ENCODE measurements at places on chromosomes 16 and 17.

DNA sequence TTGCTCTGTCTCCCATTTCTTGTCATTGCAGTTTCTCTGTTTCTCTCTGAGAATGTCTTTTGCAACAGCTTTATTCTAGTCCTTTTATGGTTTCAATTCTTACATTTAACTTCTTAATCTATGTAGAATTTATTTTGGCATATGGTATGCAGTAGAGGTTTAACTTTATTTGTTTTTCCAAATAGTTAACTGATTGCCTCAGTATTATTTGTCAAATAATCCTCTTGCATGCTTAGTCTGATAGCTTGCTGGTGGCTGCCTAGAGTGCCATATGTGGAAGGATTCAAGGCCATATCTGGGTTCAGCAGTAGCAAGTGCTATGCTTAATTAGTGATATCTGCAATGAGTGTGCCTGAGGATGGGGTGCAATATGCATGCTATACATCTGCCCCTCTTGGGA, 6.9 kb downstream of the SNTB2 start:
- no peak for DNase-seq

DNA sequence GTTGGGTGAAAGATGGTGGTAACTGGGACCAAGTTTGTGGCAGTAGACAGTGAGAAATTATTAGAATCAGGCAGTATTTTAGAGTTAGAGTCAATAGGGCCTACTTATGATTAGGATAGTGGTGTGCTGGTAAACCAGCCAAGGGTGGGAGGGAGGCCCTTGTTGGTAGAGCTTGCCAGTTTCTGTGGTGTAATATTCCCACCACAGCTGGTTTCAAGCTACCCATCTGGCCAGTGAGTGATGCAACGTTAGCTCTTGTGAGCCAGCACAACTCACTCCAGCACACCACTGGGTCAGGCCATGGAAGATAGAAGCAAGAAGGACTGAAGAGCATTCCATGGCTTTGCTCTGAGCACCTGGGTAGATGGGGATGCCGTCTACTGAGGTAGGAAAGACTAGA, 34.9 kb downstream of the GNAO1 start:
- DNase-seq = no peak

DNA sequence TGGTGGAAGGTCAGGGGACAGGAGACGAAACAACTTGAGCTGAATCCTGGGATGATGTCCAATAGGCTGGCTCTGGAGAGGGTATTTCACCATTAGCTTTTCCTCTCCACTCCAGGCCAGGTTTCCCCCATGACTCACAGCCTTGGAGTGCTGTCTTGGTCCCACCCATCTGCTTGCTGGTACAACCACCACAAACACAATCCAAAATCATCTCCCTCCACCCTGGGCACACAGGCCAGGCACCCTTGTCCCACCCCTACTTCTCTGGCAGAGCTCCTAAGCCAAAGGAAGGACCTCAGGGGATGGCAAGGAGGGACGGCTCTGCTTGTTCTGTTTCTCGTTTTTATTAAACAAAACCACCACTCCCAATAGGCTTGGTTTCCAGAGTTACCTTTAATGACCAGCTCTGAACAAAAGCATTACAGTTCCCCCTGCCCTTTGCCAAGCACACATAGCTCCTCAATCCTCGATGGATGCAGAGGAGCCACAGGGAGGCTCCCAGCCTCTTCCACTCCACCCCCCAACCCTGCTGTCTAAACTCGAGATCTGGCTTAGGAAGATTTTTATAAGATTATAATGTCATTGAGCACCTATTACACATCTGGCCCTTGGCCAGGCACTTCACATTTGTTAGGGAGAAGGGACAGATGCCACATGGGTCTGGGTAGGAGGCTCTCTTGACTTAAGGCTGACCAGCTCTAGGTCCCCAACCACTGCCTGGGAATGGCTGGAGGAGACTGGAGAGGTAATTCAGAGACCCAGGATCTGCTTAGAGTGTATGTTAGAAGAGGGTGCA, 13.3 kb downstream of the CAVIN1 start:
- no peak for DNase-seq

DNA sequence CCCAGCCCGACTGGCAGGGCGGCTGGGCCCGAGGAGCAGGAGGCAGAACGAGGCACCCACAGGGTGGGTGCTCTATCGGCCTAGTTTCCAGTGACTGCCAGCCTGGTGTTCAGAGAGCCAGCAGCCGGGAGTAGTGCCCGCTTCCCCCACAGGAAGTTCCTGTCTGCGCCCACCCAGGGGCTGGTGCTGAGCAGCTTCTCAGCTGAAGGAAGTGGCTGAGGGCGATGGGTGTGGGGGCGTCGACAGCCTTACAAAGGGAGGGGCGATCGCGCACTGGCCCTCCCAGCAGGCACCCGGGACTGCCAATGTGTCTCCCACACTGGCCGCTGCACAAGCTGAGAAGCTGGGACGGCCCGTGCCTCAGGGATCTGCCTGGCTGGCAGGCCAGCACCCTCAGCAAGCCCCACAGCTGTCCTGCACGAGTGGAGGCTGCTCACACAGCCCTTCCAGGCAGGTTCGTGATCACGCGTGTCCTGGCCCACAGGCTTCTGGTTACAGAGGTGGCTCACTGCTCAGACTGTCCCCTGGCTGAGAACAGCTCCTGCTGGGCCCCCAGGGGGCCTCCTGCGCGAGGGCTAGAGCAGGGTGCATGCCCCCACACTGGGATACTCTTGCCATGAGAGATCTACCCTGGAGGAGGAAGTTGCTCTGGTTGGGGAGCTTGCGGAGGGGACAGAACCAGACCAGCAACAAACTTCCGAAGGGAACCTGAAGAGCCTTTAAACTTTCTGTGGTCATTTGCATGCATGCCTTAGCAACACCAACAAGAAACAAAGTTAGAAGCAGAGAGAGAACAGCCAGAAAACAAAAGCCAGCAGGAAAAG, 2.5 kb downstream of the RNF166 start:
- peak; percentile 76 for DNase-seq

GRCh38 chr16:83973581-83974385, 5.7 kb downstream of the NECAB2 start:
- DNase-seq = no peak

- DNase-seq = no peak
Observed at GRCh38 chr16:87107201-87107600, 210.0 kb downstream of the C16orf95 start.

DNA sequence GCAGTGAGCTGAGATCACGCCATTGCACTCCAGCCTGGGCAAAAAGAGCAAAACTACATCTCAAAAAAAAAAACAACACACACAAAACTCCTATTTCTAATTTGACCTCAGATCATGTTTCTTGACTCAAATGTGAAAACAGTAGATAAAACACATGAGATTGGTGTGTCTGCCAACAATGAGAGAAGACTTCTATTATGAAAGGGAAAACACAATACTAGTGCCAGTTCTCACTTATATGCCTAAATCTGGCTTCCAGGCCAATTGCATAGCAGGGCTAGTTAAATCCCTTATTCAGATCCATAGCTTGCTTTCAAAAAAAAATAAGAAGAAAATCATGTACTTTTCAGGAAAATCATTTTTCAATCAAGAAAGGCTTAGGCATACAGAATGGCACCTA, 39.4 kb downstream of the AP1G1 start:
- no peak for DNase-seq

DNA sequence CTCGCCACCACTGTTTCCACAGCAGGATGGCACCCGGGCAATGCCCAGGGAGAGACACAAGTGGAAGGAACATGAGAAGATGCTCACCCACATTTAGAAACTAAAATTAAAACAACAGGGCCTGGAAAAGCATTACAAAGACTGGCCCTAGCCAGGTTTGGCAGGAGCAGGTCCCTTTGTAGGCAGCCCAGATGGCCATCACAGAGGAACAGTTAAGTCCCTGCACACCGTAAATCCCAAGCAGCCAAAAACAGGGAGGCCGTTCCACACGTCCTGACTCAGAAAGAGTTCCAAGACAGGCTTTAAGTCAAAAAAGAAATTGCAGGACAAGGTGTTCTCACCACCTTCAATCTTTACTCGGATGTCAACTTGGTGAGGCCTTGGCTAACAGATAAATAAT, 127.1 kb downstream of the DYNLRB2 start:
- DNase-seq = no peak

GRCh38 chr16:82660075-82660645, 33.4 kb downstream of the CDH13 start:
- peak; percentile 65 for DNase-seq

GRCh38 chr16:48627148-48627547, 17.2 kb upstream of the N4BP1 start:
- no peak for DNase-seq

GRCh38 chr17:68686108-68686988, 85.2 kb upstream of the FAM20A start:
- no peak for DNase-seq

- DNase-seq = no peak
Observed at GRCh38 chr17:81210868-81211267, 11.9 kb downstream of the CEP131 start.

- no peak for DNase-seq
Observed at GRCh38 chr16:12747827-12748226, 55.9 kb downstream of the CPPED1 start.

- DNase-seq = no peak
Observed at GRCh38 chr16:878886-879285, 78.4 kb upstream of the GNG13 start.

DNA sequence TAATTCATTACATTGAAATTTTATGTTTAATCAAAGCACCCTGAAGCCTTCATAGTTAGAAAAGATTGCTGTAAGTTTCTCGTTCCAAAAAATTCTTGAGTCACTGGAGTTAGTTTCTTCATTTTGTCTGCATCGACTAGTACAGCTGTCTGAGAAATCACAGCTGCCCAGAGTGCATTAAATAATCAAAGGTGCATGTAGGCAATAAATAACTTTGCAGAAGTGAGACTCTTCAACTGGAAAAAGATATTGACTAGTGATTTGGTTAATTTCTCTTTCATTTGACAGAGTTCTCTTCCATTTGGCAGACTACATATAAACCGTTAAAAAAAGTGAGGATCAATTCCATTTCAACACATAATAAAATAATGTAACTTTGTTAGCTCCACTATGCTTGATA, 234.0 kb downstream of the CNTNAP4 start:
- no peak for DNase-seq

DNA sequence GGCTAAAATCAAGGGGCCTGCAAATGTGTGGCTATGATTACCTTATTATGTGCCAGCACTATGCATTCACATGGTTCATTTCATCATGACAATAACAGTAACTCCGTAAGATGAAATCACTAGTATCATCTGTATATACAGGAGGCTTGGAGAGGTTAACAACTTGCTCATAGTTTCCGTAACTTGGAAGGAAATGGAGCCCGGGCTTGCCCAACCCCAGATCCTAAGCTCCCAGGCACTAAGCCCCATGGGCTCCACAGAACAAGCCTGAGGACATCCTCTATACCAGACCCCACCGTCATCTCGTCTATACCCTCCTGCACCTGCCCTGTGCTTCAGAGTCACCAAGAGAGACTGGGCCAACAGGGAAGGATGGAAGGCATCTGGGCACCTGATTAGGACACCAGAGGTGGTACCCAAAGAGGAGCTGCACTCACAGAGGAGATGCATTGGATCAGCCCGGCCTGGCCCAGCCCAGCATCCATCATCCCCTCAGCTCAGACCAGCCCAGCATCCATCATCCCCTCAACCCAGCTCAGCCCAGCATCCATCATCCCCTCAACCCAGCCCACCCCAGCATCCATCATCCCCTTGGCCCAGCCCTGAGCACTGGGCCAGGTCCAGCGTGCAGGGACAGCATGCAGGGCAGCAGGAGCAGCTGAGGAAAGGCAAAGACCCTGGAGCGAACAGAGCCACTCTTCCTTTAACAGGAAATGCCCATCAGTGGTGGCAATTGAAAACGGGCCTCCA, 28.5 kb downstream of the NSMCE1 start:
- no peak for DNase-seq

- DNase-seq = peak; percentile 49
Observed at GRCh38 chr16:57533431-57534336, 2.7 kb downstream of the CCDC102A start.

DNA sequence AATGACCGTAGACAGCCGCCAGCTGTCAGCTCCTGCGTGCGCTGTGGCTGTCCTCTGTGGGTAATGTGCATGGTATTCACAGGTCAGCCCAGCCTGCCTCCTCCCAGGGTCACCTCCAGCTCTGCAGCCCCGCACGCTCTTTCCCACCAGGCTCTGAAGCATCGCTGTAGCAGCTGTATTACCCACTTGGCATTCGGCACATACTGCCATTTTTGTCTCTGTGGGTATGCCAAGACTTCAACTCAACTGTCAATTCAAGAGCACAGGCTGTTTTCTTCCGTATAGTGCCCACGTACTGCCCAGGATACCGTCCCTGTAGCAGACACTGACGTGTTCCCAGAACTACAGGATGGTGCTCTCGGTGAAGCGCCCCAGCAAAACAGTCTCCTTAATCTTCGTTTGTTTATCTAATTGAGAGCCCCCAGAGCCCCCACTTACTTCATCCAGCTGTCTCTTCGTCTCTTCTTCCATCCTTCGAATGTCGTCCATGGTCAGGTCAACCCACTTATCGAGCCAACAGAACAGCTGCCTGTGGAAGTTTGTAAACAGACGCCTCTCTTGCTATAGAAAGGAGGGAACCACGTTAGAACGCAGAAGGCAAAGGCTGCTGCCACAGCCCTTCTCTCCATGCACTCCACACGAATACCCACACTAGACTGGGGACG, 17.4 kb upstream of the INPP5K start:
- DNase-seq = no peak

GRCh38 chr16:20410121-20410723, 888 bp downstream of the ACSM5 start:
- no peak for DNase-seq

- no peak for DNase-seq
Observed at GRCh38 chr17:6393351-6393952, 41.5 kb downstream of the AIPL1 start.

DNA sequence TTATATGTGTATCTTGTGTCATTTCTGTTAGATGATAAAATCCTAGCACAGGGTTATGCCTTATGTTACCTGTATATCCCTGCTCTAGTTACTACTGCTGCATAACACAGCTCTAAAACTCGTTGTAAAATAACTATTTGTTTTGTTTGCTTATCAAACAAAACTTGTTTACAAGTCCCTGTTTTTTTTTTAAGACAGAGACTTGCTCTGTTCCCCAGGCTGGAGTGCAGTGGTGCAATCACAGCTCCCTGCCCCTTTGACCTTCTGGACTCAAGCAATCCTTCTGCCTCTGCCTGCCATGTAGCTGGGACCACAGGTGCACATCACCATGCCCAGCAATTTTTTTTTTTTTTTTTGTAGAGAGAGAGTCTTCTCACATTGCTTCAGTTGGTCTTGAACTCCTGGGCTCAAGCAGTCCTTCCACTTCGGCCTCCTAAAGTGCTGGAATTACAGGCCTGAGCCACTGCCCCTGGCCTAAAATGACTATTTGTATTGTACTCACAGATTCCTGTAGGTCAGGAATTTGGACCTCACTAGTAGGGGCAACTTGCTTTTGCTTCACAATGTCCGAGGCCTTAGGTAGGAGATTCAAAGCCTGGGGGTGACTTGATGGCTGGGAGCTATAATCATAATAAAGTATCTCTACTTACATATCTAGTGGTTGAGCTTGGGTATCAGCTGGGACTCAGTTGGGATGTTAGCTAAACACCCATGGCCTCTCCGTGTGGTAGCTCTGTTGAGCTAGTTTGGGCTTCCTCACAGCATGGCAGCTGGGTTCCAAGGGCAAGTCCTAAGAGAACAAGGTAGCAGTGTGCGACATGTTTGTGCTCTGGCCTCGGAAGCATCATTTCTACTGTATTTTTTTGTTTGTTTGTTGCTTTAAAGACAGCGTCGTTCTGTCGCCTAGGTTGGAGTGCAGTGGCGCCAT, 12.6 kb downstream of the DUSP14 start:
- no peak for DNase-seq

- DNase-seq = no peak
Observed at GRCh38 chr16:52171481-52171880, 375.5 kb downstream of the TOX3 start.

- DNase-seq = no peak
Observed at GRCh38 chr16:65083164-65083857, 38.6 kb downstream of the CDH11 start.
